ENCODE measurements at places on chromosomes 11 and 22.

DNA sequence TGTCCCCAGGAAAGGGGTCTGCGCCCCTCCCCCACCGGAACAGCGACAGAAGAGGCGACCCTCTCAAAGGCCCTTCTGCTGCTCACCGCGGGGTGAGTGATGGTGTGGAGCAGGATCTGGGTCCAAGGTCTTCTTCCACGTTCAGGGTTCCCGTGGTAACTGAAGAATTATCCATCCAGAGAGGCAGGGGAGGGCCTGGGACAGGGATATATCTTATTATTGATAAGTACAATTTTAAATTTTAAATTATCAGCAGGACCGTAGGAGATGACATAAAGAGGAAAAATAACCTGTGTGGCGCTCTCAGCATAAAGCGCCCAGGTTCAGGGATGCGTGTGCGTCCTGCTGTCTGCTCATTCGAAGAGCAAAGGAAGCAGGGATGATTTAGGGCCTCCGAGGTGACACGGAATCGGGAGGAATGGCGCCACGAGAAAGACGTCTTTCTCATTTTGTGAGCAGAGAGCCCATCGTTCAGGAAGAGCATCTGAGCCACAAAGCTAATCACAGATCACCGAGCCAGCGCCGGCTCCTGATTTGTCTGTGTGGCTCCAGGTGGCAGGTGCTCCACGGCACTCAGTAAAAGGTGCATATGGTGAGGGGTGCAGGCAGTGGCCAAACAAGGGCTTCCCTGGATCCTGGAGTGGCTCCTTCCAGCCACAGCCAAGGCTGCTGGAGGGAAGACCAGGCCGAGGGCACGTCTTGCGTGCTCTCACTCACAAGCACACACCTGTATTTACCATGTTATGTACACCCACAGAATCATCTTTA lies 19.3 kb downstream of the KRTAP5-5 start:
- DNase-seq: no peak

GRCh38 chr11:20367313-20367948 lies 3.9 kb downstream of the HTATIP2 start:
- DNase-seq: no peak

GRCh38 chr11:70265341-70265740 lies 5.1 kb upstream of the PPFIA1 start:
- DNase-seq: no peak

- DNase-seq: no peak
Measured at GRCh38 chr22:41555325-41555982, 5.4 kb upstream of the CSDC2 start.
